Activated CD4-positive, alpha-beta T cell treated with anti-CD3 and anti-CD28 coated beads for 36 hours (primary cell): ENCODE measurements at places on chromosomes 6 and 20.

- H3K27me3 ChIP-seq, result peaks cover 13% of the 10 kb centered on the region
- no peak overlapping the region for H3K4me3 ChIP-seq
- DNase-seq, result no peak
- H3K36me3 ChIP-seq, result no peaks in the 10 kb centered on the region
Observed at GRCh38 chr20:54146672-54147071, 27.1 kb downstream of the CYP24A1 start.

- H3K4me3 ChIP-seq, result no peak overlapping the region
- H3K27me3 ChIP-seq, result no peaks in the 10 kb centered on the region
- no peak overlapping the region for H3K27ac ChIP-seq
- DNase-seq, result no peak
Observed at GRCh38 chr20:57653546-57653900, 33.3 kb upstream of the ZBP1 start.

DNA sequence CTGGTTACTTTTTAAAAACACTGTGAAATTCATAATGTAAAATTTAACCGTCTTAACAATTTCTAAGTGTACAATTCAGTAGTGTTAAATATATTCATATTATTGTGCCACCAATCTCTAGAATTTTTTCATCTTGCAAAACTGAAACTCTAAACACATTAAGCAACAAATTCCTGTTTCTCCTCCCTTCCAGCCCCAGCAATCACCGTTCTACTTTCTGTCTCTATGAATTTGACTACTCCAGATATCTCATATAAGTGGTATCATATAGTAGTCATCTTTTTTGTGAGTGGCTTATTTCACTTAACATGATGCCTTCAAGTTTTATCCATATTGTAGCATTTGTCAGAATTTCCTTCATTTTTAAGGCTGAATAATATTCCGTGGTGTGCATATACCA is 44.7 kb downstream of the RSPH3 start:
- H3K4me3 ChIP-seq, result no peak overlapping the region
- peak; percentile 13 for DNase-seq
- peaks cover 2% of the 10 kb centered on the region for H3K36me3 ChIP-seq
- H3K4me1 ChIP-seq, result peaks cover 8% of the 10 kb centered on the region
- no peak overlapping the region for H3K27ac ChIP-seq

DNA sequence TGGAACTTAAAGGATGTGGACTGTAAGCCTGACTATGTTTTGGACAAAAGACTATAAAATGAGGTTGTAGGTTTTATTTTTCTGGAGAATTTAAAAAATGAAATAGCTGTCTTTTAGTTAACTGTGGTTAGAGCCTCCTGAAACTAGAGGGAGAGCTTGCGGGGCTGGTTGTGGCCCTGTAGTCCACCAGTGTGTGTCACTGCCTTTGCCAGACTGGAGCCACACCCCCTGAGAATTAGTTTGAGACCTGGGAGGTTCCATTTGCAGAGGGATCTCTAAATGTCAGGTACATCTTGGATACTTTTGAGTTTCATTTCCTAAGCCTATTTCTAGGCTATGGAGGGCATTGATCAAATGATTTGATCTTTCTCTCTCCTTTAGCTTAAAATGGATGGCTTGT is 20.8 kb downstream of the ZC2HC1B start:
- H3K4me3 ChIP-seq, result no peak overlapping the region
- no peaks in the 10 kb centered on the region for H3K36me3 ChIP-seq
- DNase-seq, result no peak
- no peaks in the 10 kb centered on the region for H3K4me1 ChIP-seq
